ENCODE measurements at places on chromosomes 5 and 9.

DNA sequence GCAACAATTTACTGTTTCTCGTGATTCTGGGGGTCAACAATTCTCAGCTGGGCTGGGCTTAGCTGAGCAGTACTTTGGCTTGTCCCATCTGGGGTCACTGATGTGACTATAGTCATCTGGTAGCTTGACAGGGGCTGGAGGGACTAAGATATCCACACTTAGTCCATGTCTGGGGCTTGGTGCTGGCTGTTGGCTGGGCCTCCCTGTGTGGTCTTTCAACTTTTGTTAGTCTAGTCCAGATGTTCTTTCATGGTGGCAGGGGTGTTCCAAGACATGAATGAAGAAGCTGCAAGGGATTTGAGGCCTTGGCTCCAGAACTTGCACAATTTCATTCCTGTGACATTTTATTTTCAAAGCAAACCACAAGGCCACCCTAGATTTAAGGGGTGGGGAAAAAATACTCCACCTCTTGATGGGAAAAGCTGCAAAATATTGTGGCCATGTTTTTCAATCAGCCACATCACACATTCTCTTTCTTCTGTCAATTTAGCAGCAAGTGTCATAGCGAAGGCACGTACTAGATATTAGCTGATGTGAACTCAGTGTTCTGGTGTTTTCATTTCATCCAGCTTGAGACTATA, 59.2 kb downstream of the TSSK1B start:
- DNase-seq, result no peak

- no peak for DNase-seq
Measured at GRCh38 chr5:147369742-147370374, 135.0 kb downstream of the STK32A start.

DNA sequence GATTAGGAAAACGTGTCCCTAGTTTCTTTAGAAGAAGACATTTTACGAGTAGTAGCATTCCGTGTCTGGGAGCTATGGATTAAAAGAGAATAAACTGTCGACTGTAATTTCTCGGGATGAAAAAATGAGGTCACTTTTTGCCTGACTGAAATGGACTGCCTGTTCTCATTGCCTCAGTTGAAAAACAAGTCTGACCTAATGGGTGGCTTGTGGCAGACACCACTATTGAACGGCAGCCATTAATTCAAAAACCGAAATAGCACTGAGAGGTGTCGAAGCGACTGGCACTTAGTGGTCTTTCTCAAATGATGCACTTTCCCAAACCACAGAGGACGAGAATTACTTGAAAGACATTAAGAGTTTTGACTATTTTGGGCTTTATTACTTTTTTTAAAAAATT, 35.4 kb downstream of the OSTF1 start:
- DNase-seq, result no peak

DNA sequence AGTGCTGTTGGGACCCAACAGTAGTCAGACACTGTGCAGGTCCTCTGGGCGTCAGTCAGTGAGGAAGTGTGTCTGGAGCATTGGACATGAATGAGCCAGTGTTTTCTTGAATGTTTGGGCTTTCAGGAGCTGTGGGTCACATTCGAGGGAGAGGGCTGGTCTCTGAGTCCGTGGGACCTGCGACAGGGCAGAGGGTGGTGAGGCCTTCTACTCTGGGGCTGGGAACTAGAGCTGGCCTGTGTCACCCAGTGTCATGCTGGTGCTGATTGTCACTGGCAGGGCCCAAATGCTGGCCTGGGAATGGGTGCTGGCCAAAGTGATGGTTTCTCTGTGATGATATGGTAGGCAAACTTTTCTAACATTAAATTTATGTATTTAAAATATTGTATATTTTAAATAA, 10.3 kb downstream of the POLR1E start:
- DNase-seq, result no peak

- no peak for DNase-seq
Measured at GRCh38 chr5:135024956-135025729, 8.9 kb downstream of the PITX1 start.

DNA sequence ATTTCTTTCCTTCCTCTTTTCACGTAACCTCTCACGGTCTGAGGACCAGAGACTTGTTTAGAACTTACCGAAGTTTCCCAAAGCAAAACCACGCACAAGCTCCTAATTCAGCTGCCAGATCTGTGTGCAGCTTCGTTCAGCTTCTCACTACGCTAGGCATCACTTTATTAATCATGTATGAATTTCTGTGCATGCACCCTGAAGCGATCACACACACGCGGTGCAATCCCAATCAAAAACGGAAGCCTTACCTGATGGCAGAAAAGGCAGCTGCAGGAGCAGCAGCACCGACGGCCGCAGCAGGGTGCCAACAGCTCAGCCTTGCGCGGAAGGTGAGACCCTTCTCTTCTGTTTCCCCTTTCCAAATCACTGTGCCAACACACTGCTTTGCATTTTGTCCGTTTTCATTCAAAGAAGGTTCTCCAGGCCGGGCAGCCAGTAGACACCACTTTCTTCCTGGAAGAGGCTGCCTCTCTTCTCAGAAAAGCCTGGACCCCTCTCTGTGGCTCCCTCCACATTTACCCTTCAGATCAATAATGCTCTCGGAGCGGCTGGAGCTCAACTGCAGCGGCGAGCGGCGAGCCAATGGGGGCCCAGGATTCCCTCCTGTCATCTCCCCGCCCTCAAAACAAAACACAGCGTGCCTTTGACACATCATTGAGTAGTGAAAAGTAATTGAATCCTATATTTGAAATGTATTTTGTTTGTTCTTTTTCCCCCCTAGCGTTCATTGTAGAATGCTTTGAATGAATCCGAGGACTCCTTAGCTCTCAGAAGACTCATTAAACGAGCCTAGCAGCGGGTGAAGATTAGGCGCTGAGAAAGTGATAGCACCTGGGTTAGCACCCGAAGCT, at the start of gene CDH12:
Gene CDH12, minus strand, starts transcription at position 538 of the 854 bp plus-strand sequence.
- no peak for DNase-seq

DNA sequence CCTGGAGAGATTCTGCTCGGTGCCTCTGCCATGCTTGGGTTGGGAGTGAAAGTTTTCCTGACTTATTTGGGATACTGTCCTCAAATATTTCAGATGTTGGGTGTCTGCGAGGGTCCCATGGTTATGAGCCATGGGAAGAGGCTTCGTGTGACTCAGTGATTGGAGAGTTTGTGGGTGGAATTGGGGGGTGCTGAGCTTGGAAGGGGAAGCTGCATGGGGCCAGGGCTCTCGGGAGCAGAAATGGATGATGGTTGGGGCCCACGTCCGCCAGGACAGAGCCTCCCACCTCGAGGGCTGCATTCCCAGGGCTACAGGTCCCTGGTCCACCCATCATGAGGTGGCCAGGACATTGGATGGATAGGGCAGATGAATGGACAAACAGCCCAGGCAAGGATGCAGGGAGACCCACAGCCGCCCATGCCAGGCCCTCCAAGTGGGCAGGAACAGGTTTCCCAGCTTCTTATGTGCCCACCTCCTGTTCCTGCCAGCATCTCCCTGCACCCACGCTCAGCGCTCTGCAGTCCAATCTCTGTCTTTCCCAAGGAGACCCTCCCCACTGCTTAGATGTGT, 5.5 kb downstream of the OBP2B start:
- DNase-seq, result no peak

GRCh38 chr9:116641292-116642059, 45.6 kb upstream of the TRIM32 start:
- DNase-seq, result no peak

- no peak for DNase-seq
Measured at GRCh38 chr5:150299571-150300327, 3.0 kb downstream of the ARSI start.

DNA sequence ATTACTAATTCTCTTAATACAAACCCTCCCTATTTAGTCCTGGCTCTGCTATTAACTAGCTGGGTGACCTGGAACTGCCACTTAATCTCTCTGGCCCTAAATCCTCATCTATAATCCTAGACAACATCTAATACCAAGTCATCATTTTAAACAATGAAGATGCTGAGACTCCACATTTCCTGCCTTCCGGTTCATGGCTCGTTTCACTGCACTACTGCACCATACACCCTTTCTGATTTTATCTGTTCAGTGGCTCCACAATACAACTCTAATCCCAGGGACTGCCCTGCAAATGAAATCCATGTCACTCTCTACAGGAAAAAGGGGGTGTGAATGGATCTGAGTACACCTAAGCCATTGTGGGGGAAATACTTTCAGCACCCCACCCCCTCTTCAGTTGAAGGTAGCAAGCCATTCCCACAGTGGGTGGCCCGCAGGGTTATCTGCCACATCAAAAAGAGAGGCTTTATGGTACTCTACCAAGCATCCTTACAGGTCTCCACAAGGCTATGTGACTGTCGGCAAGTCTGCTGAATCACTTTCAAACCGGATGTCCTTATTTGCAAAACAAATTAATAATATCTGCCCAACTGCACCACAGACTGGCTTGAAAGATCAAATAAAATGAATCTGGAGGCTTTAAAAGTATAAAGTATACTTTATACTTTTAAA, 89.5 kb downstream of the EPB41L4A start:
- DNase-seq, result no peak

DNA sequence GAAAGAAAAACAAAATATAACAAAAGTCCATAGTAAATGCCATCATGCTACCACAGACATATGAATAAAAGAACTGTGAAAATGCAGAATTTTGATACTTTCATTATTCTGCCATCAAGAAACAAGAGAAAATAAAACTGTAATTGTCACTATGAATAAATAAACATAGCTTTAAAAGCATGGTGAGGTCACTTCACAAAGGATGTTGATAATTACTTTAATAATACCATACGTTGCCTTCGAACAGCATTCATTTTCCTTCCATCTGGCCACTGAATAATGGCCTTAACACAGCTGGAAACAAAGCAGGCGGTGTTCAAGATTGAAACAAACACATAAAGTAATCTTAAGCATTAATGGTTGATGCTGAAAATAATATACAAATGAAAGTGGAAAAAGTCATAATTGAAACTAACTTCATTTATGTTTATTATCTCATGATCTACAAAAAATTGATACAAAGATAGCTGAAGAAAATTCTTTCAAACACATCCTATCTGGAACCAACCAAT, 102.0 kb downstream of the AGTPBP1 start:
- DNase-seq, result no peak

GRCh38 chr5:119537704-119538103, 85.4 kb downstream of the HSD17B4 start:
- DNase-seq, result no peak

- DNase-seq, result no peak
Measured at GRCh38 chr5:140192715-140193430, 17.9 kb downstream of the CYSTM1 start.

DNA sequence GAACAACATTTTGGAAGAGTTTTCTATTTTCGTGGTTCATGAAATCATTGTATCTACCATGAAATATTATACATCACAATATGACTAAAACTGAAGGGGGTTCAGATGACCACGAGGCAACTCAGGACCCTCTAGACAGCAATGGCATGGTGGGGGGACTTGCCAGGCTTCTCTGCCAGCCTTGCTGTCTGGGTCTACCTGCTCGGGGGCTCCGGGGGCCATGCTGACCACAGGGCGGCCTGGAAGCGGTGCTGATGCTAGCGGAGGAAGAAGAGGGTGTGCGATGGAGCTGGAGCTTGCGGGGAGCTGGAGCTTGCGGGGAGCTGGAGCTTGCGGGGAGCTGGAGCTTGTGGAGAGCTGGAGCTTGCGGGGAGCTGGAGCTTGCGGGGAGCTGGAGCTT, 89.2 kb upstream of the IRX4 start:
- no peak for DNase-seq

DNA sequence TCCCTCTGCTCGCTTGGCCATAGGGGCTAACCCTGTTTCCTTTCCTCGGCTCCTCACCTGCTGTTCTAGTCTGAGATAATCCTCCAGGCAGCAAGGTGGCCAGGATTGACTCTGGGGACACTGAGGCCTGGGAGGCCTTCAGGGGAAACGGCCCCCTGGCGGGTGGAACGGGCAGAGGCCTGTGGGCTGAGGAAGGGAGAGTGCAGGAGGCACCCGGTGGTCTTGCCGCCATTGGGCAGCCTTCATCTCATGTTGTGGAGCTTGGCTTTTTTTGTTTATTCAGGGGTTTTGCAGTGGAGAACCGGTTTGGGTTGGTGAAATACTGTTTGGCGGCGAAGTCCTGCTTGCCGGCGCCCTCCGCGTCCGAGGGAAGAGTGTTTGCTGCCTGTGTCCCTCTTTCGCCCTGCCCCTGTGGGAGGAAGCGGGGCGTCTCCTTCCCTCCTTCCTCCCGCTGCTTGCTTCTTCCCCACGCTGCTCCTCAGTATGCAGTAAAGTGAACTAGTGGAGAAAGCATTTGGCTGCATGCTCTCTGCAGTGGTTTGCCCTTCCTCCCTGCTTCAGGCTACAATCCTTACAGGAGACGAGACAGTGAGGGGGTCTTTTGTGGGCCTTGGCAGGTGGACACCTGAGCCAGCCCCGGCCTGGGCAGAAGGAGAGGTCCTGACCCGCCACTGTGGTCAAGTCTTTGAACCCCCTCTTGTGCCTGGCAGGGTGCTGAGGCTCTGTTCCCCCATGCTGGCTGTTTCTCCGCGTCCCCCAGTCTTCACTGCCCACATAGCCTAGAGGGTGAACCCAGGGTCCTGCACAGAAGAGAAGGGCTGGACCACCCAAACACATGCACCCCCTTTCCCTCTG, 30.8 kb upstream of the PRDM12 start:
- DNase-seq, result no peak

- DNase-seq, result no peak
Measured at GRCh38 chr5:163807781-163808180, 302.4 kb downstream of the MAT2B start.

- no peak for DNase-seq
Measured at GRCh38 chr9:78578072-78578471, 281.1 kb downstream of the PSAT1 start.

DNA sequence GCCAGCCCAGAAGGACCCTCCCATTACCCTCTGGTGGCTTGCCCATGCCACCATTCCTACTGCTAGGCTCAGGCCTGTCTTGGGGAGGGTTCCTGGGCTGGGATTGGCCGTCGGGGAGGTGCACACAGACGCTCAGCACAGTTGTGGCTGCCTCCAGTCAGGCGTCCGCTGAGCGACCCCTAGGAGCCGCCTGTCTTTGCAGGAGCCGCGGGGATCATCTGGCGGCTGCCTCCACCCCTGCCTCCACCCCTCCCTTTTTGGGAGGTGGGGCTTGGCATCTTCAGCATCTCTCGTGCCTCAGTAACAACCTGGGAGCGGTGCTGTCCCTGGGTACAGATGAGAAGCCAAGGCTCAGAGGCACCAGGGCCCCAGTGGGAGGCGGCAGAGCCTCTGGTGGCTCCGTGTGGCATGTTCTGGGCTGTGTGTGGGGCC, 39.6 kb downstream of the RXRA start:
- peak; percentile 81 for DNase-seq

- DNase-seq, result no peak
Measured at GRCh38 chr9:37974506-37975173, 70.7 kb upstream of the SLC25A51 start.
